ENCODE measurements at places on chromosomes 2 and 18.

- no peak for DNase-seq
Measured at GRCh38 chr2:133152801-133153200, 415.5 kb downstream of the NCKAP5 start.

GRCh38 chr2:234753701-234754100 lies 198.1 kb upstream of the SH3BP4 start:
- no peak for DNase-seq

- DNase-seq, result no peak
Measured at GRCh38 chr2:239302083-239302807, 98.6 kb downstream of the HDAC4 start.

DNA sequence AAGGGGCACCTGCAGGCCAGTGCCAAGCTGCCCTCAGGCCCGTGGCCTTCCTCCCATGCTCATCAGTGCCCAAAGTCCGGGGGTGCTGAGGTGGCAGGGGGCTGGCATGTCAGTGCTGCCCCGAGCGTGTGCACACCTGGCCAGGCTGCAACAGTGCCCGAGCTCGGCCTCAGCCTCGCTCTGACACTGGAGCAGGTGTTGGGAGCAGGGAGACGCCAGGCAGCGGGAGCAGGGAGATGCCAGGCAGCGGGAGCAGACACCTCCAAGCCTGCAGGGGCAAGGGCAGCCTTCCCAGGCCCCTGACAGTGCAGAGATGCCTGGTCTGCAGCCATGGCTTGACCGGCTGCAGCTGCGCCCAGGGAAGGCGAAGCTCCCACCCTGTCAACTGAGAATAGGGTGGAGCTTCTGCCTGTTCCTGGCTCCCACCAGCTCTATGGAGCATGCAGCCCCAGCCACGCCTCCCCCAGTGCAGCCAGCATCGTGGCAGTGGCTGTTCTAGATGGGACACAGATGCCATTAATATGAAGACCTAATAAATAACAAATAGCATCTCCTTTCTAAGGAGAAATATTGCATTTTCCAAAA lies 82.4 kb downstream of the DTNB start:
- no peak for DNase-seq

DNA sequence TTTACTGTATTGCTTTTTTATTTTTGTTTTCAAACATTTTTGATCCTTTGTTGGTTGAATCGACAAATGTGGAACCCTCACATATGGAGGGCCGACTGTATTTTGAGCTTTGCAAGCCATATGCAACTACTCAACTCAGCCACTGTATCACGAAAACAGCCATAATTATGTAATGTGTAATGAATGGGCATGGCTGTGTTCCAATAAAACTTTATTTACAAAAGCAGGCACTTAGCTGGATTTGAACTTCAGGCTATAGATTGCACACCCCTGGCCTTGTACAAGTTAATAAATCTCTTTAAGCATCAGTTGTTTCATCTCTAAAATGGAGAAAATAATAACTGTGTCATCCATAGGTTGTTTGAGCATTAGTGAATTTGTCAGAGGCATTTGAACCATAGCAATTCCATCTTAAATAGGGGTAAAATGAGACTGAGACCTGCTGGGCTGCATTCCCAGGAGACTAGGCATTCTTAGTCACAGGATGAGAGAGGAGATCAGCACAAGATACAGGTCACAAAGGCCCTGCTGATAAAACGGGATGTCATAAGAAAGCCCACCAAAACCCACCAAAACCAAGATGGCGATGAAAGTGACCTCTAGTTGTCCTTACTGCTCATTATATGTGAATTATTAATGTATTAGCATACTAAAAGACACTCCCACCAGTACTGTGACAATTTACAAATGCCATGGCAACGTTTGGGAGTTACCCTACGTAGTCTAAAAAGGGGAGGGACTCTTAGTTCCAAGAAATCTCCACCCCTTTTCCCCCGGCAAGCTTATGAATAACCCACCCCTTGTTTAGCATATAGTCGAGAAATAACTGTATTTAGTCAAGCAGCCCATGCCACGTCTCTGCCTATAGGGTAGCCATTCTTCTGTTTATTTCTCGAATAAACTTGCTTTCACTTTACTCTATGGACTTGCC lies 13.7 kb upstream of the LTBP1 start:
- no peak for DNase-seq

DNA sequence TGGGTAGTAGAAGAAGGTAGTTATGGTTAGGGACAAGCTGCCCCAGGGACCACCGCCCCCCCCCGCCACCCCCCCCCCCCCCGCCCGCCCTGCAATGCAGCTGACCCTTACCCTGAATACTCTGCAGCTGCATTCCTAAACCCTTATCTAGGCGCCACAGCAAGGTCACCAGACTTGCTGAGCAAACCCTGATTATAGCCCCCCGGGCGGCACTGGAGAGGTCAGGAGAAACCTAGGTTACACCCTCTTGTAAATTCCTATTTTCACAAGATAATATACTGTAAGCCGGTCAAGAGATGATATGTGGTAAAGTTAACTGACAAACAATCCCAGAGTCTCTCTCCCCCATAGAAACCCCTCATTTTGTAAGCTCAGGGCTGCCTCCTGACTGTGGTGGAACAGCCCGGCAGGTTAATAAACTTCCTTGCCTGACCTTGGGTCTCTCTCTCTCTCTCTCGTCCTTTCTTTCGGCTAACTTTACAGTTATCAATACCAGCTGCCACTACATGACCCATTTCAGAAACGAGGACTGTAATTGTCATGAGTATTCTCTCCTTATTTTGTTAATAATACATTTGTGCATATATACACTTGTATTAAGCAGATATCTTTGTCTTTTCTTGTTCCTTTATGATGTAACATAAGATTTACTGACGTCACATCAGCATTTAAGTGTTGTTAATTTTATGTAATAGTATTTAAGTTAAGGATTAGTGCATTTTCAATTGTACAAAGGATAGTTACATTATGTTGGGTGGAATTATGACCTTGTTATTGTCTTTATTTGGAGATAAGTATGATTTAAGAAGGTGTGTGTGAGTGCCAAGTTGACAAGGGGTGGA lies 22.8 kb upstream of the SMAD4 start:
- no peak for DNase-seq

GRCh38 chr2:75676464-75676863 lies 29.9 kb downstream of the MRPL19 start:
- no peak for DNase-seq
